ENCODE measurements at places on chromosomes 12 and 14. TPM values are rescaled to one million over a fixed set of nuclear protein-coding genes. Genes with fewer than 3 reads are reported as not detected.

The DAO gene
- total RNA-seq = 1.1 TPM

The TMEM52B gene
- total RNA-seq = not detected

The MUCL1 gene
- total RNA-seq = not detected

The FAM181A gene
- total RNA-seq = 1.1 TPM

The CLEC4A gene
- not detected for total RNA-seq

The HOXC10 gene
- not detected for total RNA-seq

The CELA1 gene
- total RNA-seq = not detected

The TBX3 gene
- 17.2 TPM for total RNA-seq

The C1S gene
- total RNA-seq = 18.2 TPM

The DHH gene
- total RNA-seq = not detected
